Breast epithelium (tissue), 4 donors: ENCODE measurements at places on chromosomes 12 and 14.

- DNase-seq, result no peak
Observed at GRCh38 chr14:93017301-93017797, 94.4 kb downstream of the CHGA start.

DNA sequence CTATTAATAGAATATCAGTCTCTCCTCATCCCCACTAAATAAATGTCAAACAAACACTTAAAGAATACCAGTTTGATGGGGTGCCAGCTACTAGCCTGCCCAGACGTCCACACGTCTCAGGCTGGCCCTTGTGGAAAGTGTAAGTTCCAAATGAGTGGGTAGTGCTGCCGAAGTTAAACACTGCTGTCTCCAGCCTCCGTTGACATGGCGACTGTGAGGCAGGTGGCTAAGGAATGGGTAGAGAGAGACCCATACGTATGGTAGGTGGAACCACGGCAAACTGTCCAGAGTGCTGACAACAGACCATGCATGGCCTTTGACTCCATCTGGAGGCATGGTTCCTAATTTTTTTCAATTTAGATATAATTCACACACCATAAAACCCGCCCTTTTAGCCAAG lies 37.9 kb downstream of the PITPNM2 start:
- no peak for DNase-seq

- no peak for DNase-seq
Observed at GRCh38 chr12:49968471-49968870, 4.3 kb upstream of the AQP6 start.

DNA sequence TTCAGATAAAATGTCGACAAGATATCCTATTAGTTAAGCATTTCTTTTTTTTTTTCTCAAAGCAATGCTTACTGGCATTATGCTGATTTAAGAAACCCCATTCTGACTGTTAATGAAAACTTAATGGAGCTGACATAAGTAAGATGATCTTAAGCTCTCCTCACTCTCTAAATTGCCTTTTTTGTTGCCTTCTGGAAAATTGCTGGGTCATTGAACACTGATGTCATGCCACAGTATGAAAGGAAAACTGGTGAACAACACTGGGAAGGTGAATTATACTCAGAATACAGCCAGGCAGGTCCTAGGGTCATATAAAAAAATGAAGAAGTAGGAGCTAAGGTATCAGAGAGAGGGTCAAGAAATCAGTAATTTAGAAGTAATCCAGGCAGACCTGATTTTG lies 179.9 kb downstream of the BTG1 start:
- DNase-seq, result no peak

DNA sequence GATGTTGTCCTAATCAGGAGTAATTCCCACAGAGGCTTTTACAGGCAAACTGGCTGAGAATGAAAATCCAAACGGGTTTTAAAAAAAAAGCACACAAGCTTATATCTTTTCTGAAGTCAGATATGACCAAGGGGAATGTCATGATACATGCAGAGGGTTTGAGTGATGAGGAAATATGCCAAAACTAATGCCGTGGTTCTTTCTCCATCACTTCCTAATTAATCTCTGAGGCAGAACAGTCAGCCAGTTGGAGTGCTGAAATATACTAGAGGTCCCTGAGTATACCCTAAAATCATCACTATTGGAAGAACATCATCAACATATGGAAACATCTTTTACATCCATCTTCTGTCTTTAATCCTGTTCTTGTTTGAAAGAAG lies 160.8 kb upstream of the FAR2 start:
- DNase-seq, result no peak

- no peak for DNase-seq
Observed at GRCh38 chr14:76995279-76996035, 33.1 kb downstream of the IRF2BPL start.

DNA sequence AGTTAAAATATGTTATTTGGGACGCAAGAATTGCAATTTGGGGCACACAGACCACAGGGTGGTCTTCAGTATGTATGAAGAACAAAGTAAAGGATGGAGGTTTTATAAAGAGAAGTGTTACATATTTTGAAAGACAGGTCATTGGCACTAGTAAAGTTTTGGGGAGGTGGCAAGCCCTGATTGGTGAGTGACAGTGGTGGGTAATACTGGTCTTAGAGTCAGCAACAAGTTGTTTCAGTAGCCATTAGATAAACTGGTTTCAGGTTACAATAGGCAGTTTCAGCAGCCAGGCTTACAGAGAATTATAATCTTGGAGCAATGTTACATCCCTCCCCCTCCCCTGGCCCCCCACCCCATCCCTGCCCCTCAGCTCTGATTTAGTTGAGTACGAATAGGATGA lies 17.5 kb downstream of the MARK3 start:
- no peak for DNase-seq

DNA sequence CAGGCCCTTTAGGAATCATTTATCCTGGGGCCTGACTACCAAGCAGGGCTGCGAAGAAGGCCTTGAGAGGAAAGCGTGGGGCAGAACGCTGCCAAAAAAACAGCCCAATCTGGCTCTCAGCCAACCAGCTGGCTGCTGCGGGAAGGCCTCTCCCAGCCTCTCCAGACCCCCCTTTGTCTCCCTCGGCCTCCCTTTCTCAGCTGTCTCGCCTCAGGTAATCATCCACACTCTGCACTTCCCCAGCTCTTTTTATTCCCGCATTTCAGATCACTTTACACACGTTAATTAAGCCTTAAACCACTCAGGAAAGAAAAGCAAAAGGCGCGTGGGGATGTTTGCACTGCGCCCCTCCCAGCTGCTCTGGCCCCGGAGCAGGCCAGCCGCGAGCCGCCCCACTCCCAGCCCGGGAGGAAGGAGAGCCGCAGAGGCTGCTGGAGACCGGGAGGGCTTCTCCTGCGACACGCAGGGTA lies 208.2 kb upstream of the FOXN3 start:
- no peak for DNase-seq

DNA sequence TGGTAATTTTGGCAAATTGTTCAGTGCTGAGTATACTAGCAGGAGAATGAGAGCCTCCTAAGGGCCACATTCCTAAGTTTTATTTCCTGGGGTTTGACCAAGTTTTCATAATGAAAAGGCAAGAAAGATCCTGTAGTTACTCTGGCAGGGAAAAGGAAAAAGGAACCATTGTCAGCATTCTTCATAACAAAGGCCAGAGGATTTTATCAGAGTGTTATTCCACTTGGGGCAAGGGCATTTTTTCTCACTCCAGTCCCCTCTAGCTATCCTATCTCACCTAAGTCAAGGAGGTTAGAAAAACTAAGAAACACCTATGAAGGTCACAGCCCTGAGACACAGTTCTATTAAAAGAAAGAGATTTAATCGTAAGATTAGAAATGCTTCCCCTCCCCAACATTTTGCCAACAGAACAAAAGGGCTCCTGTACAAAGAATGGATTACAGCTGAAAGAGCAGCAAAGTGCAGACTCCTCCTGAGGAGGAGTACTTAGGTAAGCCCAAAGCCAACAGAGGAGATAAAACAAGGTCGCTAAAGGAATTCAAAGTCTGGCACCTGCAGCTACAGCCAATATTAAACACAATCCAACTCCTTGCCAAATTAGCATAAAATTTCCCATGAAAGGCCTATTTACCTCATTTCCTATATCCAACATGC lies 162.4 kb downstream of the GALC start:
- no peak for DNase-seq

- DNase-seq, result no peak
Observed at GRCh38 chr12:25438638-25439037, 114.4 kb downstream of the LMNTD1 start.

GRCh38 chr14:106883218-106883692 lies 1356.9 kb downstream of the TMEM121 start:
- DNase-seq, result no peak

- DNase-seq, result no peak
Observed at GRCh38 chr12:120642826-120643225, 2.4 kb downstream of the CABP1 start.

- DNase-seq, result no peak
Observed at GRCh38 chr12:4939418-4940023, 29.8 kb downstream of the KCNA1 start.

DNA sequence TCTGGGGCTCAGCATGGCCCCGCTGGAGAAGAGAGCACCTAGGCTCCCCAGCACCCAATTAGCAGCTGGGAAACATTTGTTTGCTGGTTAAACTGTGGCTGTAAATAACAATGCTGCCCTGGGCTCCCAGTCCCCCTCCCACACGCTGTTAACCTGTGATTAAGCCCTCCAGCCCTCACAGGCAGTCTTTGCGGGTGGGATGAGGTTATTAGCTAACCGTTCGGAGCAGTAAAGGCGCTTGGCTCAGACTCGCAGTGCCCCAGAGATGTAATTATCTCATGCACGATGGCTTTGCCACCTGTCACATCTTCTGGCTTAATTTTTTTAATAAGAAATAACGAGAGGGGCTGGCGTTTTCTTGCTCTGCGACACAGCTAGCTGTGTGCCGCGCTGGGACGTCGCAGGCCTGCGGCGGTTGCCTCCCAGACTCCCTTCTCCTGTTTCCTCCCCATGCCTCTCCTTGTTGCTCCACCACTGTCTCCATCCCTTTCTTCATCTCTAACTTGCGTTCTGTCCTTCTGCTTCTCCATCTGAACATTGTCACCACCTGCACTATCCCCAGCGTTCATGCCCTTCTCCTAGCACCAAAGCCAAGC lies 239.2 kb upstream of the FKBP4 start:
- no peak for DNase-seq

GRCh38 chr14:101761881-101762529 lies 496 bp downstream of the PPP2R5C start:
- no peak for DNase-seq

GRCh38 chr14:61563880-61564617 lies 131.3 kb upstream of the HIF1A start:
- no peak for DNase-seq

DNA sequence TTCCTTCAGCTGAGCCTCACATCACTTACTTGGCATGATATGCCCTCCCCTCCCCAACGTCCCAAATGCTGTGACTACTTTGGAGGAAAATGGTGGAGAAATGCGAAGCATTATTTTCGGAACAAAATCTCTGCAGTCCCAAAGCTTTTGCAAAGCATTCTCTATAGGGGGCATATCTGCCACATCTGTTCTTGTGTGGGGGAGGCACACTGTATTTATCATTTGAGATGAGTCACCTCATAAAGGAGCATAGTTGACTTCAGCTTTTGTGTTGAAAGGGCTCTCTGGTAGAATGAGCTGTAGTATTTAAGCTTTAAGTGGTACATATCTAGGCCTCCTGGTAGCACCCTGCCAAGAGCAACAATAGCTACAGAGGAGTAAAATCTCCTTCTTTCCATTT lies 447.5 kb downstream of the ADAMTS20 start:
- no peak for DNase-seq

GRCh38 chr12:22658214-22658613 lies 33.2 kb downstream of the ETNK1 start:
- DNase-seq, result no peak

GRCh38 chr12:51977320-51977753 lies 25.8 kb downstream of the ACVR1B start:
- DNase-seq, result no peak

DNA sequence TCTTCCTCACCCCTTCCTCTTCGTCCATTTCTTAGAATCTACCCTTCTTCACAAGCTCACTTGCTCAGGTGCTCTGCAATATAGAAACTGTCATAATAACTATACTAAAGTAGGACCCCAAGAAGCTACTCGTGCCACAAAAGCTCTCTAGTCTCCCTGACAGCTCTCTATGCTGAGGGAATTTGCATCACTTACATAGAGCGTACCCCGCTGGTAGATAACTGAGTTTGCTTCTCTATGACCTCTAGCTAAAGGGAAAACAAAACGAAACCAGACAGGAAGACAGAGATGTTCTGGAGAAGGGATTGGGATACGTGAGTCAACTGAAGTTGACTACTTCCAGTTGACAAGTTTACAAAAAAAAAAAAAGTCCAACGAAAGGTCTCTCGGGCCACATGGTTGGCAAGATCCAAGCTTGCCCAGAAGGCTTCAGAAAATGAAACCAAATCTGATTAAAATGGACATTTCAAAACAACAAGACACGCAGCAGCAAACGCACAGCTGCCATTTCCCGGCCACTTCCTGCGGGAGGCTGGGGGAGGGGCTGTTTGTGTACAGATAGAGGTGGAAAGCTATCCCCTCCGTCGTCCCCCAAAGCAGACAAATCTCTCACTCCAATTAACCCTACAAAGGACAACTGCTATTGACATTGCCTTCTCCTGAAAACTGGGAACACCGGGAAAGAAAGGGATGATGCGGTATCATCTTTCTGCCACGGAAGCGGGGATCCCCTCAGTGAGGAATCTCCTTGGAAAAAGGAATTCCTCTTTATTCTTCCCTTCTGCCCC lies 1.3 kb downstream of the BAZ2A start:
- DNase-seq, result no peak

DNA sequence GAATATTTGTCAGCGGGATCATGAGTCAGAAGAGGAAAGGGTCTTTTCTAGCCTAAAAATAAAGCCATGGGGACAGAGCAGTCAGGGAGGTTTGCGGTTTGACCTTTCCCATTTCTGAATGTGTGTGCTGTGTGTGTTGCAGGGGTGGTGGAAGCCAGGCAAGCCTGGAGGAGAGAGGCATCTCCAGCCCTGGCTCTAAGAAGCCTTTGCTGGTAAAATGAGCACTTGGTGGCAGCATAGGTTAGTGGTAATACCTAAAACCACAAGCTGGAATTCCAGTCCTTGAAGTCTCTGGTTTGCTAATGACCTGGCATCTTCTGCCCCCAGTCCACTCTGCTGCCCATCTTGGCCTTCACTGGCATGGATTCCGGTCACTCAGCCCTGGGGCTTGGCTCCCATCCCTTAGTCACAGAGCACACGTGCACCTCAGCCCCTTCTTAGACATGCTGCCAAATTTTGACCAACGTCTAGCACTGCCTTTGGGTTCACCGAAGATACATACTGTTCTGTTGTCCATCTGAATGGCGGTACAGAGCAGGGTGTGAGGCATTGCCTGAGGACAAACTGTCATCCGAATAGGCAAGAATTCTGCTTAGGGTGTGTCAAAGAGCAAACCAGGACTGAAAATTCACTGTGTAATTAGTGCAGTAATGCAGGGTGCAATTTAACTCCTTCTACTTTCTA lies 52.7 kb downstream of the KCNA5 start:
- DNase-seq, result no peak

DNA sequence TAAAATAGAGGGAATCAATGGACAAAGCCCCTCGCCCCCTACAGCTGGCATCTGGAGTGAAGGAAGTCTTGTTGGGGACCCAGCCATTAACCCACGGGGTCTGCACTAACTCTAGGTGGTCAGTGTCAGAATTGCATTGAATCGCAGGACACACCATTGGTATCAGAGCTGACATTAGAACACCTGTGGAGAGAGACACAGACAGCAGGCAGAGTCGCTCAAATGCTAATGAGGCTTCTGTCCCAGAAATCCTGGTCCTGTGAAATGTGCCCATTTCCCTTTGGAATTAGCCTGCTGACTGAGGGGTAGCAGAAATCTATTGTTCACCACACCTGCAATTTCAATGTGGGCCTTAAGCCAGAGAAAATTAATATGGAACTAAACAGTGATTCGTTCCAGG lies 33.0 kb downstream of the TMEM132D start:
- DNase-seq, result no peak
